Mucosa of descending colon (tissue), 3 donors: ENCODE measurements at places on chromosomes 5 and 9. TPM values are rescaled to one million over a fixed set of nuclear protein-coding genes. Genes with fewer than 3 reads are reported as not detected.

- peak; percentile 54 for DNase-seq
These were observed 174.0 kb downstream of the GDNF start for GRCh38 chr5:37665889-37666288.

Gene PCDHB16
- total RNA-seq, result 3.4 TPM

DNA sequence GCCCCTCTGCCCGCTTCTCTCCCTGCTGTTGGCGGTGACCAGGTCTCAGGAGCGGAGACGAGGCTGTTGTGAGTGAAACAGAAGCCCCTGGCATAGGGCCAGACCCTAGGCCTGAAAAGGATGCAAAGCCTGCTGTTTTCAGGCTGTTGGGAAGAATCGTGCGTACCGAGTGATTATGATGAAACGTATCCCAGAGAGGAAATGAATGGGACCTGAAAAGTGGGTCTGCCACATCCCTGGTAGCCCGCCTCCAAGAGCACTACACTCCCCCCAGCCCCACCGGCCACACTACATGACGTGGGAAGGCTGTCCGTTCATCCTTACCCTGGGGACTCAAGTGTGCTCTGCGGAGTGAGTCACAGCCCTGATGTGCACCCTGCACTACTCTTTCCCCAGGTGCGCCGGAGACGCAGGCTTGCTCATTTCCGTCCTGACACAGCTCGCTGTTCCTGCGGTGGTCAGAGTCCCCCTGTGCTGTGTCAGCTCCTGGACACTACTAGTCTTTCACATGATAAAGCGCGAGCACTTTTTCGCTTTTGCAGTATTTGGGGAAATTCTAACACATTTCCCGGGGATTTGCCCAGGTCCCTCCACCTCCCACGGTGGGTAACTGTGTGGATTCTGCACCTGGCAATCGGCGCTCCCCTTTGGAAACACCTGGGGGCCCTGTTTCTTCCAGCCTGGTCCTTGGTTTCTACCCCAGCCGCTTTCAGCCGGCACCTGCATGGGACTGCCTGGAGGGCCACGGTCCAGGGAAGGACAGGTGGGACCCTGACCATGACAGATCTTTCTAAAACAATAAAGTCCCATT, 91.5 kb downstream of the ANKRD33B start:
- DNase-seq, result no peak

GRCh38 chr5:150623878-150624216, 16.6 kb upstream of the SYNPO start:
- no peak for DNase-seq

Gene ARAP3
- total RNA-seq, result 10.9 TPM

Gene OR1Q1
- not detected for total RNA-seq

DNA sequence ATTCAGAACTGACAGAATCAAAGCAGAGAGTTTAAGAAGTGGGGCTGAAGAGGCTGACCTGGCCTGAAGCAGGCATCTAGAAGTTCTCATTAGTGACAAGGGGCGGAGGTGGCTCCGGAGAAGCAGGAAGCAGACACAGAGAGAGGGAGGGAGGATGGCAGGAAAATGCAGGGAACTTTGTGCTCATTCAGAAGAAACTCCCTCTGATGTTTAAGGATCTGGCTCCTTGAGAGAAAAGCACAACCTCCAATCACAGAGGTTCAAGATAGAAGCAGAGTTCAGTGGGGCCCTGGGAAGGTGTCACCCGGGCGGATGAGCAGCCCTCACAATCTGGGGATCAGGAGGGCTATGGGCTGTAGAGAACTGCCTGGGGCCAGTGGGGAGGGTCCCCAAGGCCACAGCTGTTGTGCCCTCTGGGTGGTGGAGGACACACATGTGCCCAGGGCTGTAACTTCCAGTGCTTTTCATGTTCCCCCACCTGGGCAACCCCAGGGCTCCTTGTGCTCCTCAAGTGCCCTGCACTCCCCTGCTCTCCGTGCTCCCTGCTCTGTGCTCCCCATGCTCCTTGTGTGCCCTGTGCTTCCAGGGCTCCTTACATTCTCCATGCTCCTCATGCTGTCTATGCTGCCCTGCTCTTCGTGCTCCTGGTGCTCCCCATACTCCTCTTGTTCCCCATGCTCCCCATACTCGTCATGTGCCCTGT, 51.4 kb downstream of the TRIP13 start:
- no peak for DNase-seq

- no peak for DNase-seq
These were observed 46.5 kb downstream of the PRRT1B start for GRCh38 chr9:131591845-131592208.

DNA sequence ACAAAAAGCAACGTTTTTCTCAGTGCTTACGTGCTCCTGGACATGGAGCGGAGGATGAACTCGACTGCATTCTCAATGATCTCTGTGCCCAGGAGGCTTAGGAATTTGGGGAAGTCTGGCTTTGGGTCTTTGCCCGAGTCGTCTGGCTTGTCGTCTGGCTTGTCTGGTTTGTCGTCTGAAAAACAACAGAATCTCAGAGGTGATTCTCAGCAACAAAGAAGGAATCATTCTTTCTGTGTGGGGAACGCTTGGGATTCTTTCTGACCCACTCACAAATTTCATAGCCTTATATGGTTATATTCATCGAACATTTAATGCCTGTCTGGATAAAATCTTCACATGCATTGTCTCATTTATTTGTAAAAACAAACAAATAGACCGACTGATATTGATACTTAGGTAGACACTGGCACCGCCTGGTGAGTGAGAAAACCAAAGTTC, 4.7 kb downstream of the C5orf46 start:
- DNase-seq, result no peak

GRCh38 chr9:38686933-38687332, 33.0 kb downstream of the FAM240B start:
- no peak for DNase-seq

Gene ARPC5L
- 41.9 TPM for total RNA-seq

GRCh38 chr9:114283551-114284111, 39.3 kb upstream of the ORM1 start:
- DNase-seq, result no peak

- DNase-seq, result no peak
These were observed 16.2 kb downstream of the PRLR start for GRCh38 chr5:35214051-35214450.

- no peak for DNase-seq
These were observed 7.4 kb upstream of the IFNA1 start for GRCh38 chr9:21432672-21433425.

DNA sequence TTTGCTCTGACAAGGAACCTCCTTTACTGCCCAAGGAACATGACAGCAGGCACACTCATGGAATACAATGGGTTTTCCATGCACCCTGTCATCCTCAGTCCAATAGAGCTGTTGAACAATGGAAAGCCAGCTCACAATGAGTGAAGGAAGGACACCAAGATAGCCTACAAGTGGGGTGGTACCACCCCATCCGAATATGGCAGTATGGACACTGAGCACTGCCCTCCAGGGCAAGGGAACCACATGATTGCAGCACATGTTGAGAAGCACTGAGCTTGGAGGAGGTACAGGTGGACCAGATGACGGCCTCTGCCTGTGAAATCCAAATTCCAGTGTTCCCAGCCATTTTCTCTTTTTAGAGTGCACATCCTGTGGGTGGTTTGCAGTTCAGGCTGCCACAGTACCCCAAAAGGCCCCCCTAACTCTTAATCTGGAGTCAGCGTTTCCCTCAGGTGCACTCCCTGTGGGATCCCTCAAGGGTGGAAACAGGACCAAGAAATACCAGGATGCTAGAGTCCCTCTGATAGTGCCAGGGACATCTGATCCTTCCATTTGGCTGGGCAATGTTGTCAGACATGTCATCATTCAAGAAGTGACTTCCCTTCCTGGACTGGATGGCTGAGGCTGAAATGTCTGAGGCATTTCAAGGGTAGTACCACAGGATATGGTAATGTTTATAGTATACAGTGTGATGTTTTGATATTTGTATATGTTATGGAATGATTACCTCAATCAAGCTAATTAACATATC, 48.9 kb downstream of the SMC2 start:
- no peak for DNase-seq

DNA sequence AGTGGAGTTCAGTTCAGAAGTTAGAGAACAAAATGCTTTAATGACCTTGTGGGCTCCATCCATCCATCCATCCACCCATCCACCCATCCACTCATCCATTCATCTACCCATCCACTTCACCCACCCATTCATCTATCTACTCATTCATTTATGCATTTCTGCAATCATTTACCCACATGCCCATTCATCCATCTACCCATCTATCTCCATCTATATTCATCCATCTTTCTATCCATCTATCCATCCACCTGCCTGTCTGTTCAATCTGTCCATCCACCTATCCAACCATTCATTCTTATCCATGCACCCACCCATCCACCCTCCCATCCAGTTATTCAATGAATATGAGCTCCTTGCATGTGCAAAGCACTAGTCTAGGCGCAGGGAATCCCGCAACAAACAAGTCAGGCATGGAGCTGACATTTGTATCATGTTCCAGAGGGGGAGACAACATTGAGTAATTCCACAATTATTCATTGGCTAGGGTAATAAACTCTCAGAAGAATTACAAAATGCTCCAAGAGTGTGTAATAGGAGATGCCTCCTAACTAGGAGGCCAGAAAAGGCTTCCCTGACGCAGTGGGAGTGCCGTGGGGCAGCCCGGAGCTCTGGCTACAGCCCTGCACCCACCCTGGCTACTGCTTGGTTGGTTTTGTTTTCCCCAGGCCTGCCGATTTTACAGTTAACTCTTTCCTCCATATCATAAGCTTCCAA, 211.2 kb downstream of the NXNL2 start:
- peak; percentile 68 for DNase-seq

DNA sequence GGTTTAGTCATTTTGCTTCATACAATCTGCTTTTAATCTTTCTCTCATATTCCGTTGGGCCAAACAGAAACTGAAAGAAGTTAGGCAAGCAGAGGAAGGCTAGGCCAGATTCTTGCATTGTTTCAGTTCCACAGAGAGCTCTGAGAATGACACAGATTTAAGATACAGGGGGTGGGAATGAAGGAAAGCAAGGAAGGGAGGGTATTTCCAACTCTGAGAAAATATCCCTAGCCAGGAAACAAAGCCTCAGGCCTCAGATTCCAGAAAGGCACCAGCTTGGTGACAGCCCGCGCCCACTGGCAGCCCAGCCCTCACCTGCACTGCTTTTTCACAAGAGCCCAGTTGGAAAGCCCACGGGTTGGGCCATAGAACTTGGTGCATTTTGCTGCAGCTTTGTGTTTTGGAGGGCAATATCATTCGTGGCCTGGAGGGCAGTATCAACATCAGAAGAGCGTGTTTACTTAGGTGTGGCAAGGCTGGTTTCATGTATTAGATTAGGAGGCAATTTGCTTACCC, 63.5 kb downstream of the ENC1 start:
- no peak for DNase-seq

GRCh38 chr9:133943781-133944745, 48.1 kb downstream of the VAV2 start:
- DNase-seq, result no peak

- no peak for DNase-seq
These were observed 9.5 kb downstream of the ELP1 start for GRCh38 chr9:108924466-108924865.

DNA sequence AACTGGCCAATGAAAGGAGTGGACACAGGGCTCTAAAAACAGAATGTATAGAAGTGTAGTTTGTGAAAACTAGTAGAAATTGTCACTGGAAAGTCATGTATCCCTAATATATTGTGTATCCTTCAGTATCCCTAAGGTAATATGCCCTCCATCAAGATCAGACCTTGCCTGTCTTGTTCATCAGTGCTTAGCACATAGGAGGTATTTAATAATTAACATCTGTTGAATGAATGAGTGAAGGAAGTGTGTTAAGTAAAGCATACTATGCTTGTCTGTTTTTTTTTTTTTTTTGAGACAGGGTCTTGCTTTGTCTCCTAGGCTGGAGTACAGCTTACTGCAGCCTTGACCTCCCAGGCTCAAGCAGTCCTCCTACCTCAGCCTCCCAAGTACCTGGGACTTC, 15.8 kb downstream of the GAPVD1 start:
- DNase-seq, result no peak

- no peak for DNase-seq
These were observed 17.1 kb downstream of the MTREX start for GRCh38 chr5:55324815-55325418.

- no peak for DNase-seq
These were observed 65.4 kb downstream of the DRD1 start for GRCh38 chr5:175378444-175379028.

DNA sequence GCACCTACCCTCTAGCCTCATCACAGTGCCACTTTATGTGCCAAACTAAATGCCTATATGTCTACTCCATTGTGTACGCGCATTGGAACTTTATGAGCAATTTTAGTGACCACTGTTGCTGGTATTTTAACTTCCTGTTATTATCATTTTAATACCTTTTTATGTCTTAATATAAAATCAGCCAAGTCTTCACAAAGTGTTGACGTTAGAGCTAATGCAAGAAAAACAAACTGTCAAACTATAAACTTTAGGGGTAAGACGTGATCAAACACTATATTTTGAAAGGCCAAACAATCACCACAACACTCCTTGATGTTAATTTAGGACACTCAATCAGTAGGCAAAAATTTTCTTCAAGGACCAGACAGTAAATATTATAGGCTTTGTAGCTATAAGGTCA, 73.9 kb downstream of the PRELID2 start:
- no peak for DNase-seq

GRCh38 chr5:145478651-145479050, 356.5 kb downstream of the PRELID2 start:
- no peak for DNase-seq

DNA sequence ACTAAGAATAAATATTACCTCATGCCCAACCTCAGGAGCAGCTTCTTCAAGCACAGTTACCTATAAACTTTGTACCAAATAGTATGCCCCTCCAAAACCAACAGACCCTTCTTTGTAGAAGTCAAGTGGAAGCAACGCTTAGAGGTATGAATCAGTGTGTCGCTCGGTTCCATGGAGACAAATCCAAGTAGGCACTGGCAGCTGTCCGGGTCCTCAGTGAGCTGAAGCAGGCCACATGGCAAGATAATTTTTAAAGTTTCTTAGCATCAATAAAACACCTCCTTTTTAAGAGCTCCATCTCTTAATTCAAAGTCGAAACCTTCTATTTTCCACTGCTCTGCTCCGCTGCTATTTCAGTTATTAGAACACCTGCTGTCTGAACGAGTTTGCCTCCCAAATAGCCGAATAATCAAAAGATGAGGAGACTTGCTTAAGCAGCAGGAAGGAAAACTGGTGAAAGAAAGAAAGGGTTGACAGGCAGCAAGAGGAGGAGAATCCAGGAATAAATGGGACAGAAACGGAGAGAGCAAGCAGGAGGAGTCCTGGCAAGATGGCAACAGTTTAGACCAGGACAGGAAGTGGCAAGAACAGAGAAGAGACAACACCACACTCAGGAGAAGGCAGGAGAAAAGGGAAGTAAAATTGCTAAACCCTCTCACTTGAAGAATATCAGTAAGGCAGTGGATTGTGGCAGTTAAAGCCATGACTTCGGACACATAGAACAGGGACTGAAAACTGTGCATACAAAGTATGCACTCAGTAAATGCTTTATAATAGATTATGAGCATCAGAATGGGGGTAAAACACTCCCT, 65.0 kb downstream of the PPP2R2B start:
- DNase-seq, result no peak
